ENCODE measurements at places on chromosomes 13 and 19. TPM values are rescaled to one million over a fixed set of nuclear protein-coding genes. Genes with fewer than 3 reads are reported as not detected.

DNA sequence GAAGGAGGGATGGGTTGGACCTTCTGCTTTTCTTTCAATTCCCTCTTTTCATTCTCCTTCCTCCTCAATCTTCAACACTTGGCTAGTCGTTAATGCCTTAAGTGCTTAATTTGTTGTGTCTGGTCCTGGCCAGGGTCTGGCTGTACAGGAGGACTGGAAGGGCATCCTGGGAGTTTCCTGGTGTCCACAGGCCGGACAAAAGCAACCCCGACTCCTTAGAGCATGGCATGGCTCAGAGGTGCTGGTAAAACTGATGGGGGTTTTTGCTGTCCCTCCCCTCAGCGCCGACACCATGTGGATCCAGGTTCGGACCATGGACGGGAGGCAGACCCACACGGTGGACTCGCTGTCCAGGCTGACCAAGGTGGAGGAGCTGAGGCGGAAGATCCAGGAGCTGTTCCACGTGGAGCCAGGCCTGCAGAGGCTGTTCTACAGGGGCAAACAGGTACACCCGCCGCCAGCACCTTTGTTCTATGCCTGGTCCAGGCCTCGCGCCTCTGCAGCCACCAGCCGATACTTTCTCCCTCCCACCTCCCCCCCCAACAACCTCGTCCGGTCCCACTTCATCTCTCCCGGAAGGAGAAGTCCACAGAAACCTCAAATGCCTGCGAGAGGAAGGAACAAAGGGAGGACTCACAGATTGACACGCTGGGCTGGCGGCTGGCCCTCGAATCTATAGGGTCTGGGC, 1.4 kb downstream of the UHRF1 start:
- no peak for ATAC-seq

- no peak for ATAC-seq
These were observed 2.3 kb downstream of the MAP3K10 start for GRCh38 chr19:40193587-40193849.

DNA sequence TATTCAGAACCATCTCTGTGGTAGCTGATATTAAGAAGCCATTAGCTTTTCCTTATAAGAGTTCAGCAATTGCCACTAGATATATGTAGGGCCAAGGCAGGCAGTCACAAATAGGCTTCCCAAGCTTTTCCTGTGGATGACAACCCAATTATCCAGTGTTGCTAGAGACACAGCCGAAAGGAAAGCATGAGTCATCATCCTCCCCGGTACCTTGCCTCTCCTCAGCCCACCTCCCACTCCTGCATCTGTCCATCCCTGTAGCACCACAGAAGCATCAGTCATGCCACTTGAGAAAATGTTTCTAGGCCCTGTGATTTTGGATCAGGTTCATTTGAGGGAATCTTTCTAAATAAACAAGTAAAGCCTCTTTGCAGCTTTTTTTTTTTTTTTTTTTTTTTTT, 204.3 kb downstream of the DNAJC15 start:
- no peak for ATAC-seq

DNA sequence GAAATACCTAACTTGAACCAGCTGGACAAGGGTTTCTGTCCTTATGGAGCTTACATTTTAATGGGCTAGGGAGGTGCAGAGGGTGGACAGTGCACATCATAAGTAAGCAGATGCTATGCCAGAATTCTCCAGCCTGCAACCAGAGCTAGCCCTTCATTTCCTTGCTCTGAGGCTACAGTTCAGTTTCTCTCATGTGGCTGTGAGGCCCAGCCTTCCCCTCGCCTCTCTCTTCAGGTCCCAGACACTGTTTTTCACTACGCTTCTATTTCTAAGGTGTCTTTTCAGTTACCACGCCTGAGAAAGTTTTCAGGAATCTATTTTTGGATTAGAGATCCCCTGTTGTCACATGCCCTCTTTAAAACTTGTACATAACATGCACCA, 141.9 kb downstream of the PCCA start:
- ATAC-seq: no peak

- ATAC-seq: no peak
These were observed 43.2 kb upstream of the ERICH6B start for GRCh38 chr13:45658586-45659235.

DNA sequence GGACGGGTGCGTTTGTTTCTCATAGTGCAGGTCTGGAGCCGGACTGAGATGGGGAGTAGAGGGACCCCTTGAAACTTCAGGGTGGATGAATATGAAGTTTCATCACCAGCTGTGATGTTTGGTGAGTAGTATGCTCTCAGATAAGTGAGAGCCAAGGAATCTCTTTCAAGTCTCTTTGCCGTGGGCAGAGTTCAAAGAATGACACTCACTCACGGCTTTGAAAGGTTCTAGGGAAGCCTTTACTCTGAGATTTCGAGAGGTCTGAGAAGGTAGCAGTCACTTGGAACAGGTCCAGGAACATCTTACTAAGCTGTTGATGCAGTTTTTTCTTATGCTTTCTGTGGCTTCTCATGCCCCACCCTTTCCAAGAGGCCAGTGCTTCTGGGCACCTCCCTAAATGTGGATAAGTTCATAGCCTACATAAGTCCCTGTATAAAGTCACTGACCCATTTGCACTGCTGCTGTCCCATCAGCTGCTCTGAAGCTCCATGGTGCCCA, at the start of gene IGFL2:
Gene IGFL2, plus strand, starts transcription at position 448 of the 498 bp plus-strand sequence. Its CDS starts 41 bp downstream, at position 489.
- no peak for ATAC-seq

DNA sequence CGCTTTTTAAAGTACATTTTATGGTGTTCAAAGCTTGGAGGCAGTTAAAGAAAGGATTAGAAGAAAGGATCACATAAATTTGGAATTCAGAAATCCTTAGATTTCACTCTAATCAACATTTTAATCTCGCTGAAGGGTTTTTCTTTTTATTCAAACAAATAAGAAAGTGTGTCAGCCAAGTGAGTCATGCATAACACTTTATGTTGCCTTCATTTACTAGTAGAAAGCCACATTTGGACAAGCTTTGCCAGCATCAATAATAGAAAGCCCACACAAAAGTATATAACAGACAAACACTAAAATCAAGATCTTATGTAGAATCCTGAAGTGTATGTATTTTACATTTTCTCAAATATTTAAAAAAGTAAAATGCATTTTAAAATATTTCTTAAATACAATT, 154.9 kb upstream of the TRPC4 start:
- ATAC-seq: no peak

GRCh38 chr19:23509686-23510450, 114.6 kb upstream of the ZNF91 start:
- no peak for ATAC-seq

DNA sequence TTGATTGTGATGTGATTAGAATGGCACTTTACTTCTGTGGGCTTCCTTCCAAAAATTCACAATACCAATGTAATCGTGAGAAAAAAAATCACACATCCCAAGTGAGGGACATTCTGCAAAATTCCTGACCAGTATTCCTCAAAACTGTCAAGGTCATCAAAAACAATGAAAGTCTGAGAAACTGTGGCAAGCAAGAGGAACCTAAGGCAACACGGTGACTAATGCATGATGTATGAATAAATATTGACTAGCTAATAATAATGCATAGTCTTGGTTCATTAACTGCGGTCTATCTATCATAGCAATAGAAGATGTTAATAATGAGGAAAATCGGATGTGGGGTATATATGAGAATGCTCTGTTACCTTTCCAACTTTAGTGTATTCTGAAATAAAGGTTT, 159.0 kb downstream of the RFC3 start:
- ATAC-seq: no peak

DNA sequence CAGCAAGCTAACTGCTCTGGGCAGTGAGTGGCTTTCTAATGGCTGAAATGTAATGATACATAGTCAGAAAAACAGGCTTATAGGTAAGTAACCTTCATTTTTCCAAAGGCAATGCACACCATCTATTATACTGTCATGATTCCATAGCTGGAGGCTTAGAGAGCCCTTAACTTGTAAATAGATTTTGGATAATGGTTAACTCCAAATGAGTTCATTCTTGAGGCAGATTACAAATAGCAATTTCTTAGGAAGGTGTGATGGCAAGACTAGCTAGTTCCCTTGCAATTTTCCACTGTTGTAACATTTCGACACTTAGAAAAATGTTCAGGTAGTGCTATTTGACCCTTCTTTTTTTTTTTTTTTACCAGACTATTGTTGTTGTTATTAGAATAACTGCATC, 789.8 kb upstream of the PCDH9 start:
- no peak for ATAC-seq

GRCh38 chr19:9835507-9835949, 410 bp downstream of the PIN1 start:
- ATAC-seq: peak; percentile 4

DNA sequence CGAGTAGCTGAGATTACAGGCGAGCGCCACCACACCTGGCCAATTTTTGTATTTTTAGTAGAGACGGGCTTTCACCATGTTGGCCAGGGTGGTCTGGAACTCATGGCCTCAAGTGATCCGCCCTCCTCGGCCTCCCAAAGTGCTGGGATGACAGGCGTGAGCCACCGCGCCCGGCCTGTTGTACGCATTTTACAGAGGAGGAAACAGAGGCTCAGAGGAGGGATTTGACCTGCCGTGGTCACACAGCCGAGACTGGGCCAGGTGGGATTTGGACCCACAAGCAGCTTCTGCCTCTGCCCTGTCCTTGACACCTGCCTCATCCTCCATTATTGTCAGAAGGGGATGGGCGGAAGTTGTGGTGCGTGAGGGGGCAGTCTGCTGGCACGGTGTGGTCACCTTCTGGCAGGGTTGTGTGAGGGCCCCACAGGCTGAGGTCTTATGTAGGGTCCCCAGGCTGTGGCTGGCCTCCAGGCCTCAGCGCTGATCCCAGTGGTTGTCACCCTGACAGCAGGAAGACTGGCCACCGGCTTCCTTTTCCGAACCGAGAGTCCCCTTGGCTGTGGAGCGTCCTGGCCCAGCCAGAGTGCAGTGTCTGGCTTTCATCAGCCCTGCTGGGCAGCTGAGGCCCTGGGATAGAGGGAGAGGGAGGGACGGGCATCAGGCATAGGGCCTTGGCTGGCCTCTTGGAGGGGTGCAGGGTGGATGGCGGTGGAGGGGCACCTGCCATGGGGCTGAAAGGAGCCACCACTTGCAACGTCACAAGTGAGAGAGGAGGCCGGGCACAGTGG, 20.3 kb downstream of the NFIC start:
- no peak for ATAC-seq

DNA sequence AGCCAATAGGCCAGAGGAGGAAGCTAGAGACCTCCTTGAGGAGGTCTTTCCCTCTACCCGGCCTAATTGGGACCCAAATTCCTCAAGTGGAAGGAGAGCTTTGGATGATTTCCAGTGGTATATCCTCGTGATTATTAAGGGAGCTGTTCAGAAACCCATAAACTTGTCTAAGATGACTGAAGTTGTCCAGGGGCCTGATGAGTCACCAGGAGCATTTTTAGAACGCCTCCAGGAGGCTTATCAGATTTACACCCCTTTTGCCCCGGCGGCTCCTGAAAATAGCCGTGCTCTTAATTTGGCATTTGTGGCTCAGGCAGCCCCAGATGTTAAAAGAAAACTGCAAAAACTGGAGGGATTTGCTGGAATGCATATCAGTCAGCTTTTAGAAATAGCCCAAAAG, 198.1 kb downstream of the ZNF486 start:
- no peak for ATAC-seq

DNA sequence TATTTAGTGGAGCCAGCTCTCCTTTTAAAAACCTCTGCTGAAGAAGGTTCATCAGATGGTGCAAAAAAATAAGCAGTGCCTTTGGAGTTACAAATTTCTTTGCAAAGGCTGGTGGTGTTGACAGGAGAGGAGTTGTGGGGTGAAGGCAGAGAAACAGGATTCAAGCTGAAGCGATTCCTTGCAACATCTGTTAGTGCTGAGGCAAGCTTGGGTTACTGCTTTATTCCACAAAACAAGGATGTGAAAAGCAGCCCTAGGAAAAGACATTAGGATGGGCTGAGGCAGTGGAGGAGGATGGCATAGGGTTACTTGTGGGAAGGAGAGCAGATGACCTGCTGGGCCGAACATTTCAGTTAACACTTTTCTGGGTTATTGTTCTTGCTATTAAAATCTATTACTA, 390.7 kb downstream of the DLEU7 start:
- ATAC-seq: no peak

DNA sequence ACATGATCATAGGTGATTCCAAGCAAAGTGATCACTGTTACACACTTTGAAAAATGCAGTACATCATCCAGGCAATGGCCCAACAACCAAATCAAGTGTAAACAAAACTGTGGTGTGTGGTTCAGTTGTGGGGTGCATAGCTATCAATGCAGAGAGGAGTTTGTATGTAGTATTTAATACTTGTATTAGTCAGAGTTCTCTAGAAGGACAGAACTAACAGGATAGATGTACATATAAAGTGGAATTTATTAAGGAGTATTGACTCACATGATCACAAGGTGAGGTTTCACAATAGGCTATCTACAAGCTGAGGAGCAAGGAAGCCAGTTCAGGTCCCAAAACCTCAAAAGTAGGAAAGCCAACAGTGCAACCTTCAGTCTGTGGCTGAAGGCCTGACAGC, 249.3 kb upstream of the HTR2A start:
- no peak for ATAC-seq

DNA sequence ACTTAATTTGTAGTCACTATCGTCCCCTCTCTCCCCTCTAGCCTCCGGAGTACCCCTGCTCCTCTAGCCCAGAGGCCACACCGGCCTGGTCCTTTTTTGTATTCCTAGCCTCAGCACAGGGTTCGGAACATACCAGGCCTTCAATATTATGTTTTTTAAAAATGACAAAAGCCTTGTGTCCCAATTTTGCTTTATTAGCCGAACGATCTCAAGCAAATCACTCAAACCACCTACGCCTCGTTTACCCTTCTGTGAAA, 463 bp upstream of the POMP start:
- peak; percentile 38 for ATAC-seq

DNA sequence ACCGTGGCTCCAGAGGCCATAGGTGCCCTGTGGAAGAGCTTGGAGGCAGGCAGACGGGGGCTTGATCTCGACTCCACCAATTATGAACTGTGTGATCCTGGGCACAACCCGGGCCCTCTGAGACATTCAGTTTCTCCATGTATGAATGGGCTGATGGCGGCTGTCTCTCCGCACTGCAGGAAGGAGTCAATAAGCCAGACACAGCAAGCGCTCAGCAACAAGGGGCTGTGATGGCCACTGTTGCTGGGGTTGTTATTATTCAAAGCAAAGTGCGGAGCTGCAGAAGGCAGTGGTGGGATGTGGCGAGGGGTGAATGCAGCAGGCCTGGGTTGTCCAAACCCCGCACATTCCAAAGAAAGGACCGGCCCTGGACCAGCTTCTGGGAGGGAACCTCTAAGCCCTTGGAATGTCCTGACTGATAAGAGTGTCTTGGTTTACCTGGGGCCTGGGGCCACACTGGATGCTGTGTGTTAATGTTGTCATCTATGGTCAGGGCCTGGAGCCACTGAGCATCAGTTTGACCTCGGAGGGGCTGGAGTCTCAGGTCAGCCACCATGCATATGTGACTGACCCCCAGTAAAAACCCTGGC, 8.3 kb downstream of the TMEM143 start:
- no peak for ATAC-seq

GRCh38 chr19:2543463-2544442, 67.8 kb downstream of the GADD45B start:
- ATAC-seq: peak; percentile 90

The GDF15 gene
- 3.0 TPM for total RNA-seq

The OR7D2 gene
- 0.17 TPM for total RNA-seq

The CABP5 gene
- not detected for total RNA-seq

The ZNF490 gene
- total RNA-seq: 5.1 TPM

The LENG9 gene
- 4.7 TPM for total RNA-seq

The PLK5 gene
- total RNA-seq: not detected

The HIPK4 gene
- total RNA-seq: 1.1 TPM

The ZNF808 gene
- 18.7 TPM for total RNA-seq

The PDX1 gene
- not detected for total RNA-seq

The GJB2 gene
- total RNA-seq: 1.4 TPM

The IZUMO2 gene
- not detected for total RNA-seq

Measured in gastroesophageal sphincter (tissue), 4 donors.